ENCODE measurements at places on chromosomes 7 and 10.

- no peak for DNase-seq
These were observed 275.6 kb downstream of the SFMBT2 start for GRCh38 chr10:7135188-7135587.

DNA sequence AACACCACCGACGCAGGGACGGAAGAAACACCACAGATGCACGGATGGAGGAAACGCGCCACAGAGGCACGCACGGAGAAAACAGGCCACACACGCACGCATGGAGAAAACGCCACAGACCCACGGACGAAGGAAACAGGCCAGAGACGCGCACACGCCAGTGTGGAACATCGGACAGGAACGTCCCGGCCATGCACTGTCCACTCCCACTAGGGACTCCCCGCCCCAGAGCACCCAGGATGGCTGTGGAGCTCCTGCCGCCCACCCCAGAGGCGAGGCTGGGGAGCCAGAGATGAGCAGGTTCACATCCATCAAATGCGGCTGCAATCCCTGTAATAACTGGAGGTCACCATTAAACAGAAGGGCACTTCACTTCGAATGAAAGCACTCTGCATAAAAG lies 17.3 kb downstream of the DIP2C start:
- no peak for DNase-seq

- no peak for DNase-seq
These were observed 28.1 kb downstream of the SLIT1 start for GRCh38 chr10:97157578-97158095.

- DNase-seq: no peak
These were observed 100.5 kb downstream of the CREB5 start for GRCh38 chr7:28512668-28513440.

Measured in activated CD4-positive, alpha-beta T cell treated with anti-CD3 and anti-CD28 coated beads for 48 hours (primary cell).